ENCODE measurements at places on chromosomes 12 and 14. TPM values are rescaled to one million over a fixed set of nuclear protein-coding genes. Genes with fewer than 3 reads are reported as not detected.

GRCh38 chr12:114562654-114563053, 121.3 kb downstream of the TBX3 start:
- no peak for DNase-seq

DNA sequence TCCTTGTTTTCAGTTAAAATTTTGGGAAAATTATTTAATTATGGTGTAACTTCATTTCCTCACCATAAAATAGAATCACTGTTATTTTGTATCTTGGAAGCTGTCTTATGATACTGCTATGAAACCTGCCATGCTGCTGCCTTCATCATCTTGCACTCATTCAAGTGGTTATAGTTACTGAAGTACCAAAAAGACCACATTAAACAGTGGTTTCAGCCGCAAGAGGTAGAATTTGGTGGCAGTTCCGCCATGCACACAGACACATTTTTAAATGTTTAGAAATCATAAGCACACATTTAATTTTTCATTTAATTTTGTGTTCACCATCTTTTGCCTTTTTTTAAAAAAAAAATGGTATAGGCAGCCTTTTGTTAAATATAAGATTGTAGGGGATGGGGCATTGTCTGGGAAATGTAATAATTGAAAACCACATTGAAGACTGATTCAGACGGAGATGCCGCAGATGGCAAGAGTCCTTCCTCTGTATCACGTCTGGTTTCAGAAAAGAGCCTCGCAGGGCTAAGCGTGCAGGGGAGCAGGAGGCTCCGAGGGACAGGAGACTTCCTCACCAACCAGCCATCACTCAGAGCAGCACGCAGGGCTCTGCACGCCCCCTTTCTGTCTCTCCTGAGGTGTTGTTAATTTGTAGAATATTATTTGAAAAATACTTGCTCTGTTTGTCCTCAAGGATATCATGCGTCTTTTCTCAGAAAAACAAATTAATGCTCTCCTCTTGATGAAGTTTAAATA, 115.2 kb upstream of the PELI2 start:
- DNase-seq = peak; percentile 24

Gene OR6C6
- not detected for total RNA-seq

Gene TCL1B
- 0.21 TPM for total RNA-seq

Gene SLC15A5
- total RNA-seq = not detected

- DNase-seq = no peak
Measured at GRCh38 chr12:106039242-106039641, 99.5 kb downstream of the NUAK1 start.

- DNase-seq = no peak
Measured at GRCh38 chr14:35388656-35389314, 15.8 kb downstream of the NFKBIA start.

Gene TBC1D30
- total RNA-seq = 0.54 TPM

GRCh38 chr14:92601757-92602417, 88.3 kb downstream of the RIN3 start:
- DNase-seq = no peak

DNA sequence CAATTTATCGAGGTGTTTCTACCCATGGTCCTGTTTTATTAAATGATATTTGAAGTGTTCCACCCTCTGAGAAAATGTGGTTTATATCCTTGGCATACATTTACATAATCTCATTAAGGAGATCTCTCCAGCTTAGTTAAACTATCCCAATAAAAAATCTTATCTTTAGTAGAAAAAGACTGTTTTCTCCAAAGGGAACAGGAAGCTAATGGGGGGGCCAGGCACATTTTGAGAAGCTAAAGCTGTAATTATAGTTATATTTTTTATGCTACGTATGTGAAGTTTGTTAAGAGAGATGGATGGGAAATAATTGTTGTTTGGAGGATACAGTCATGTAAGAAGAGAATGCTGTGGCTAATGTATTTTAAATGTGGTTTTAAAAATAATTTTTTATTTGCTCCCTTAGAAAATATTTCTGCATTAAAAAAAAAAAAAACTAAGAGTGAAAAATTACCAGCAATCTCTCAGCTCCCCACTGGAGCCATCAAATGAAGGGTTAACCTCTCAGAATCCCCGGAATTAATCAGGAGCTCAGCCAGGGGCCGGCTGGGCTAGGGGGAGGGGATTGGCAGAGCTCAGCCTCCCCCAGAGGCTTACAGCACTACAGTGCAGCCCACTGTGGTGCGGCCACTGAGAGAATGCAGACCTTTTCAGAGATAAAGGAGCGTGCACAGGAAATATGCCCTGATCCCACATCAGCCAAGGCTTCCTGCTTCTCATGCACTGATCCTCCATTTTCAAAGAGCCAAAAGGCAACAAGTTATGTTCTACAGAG, 185.8 kb downstream of the EGLN3 start:
- DNase-seq = no peak
